ENCODE measurements at places on chromosomes 3 and 15.

- no peak for DNase-seq
Observed at GRCh38 chr15:89790206-89790605, 14.1 kb downstream of the MESP2 start.

DNA sequence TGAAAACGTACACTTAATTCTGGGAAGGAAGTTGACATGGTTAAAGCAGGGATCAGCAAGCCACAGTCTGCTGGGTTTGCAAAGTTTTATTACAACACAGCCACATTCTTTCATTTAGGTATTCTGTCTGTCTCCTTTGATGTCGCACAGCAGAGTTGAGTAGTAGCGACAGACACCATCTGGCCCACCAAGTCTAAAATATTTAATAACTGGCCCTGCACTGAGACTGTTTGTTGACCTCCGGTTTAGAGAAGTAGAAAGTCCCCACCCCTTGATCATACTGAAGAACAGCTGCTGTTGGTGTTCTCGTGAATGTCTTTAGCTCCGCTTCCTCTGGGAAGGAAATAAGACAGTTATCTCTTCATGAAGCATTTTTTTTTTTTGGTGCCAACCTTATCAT lies 66.2 kb downstream of the MCTP2 start:
- DNase-seq: peak; percentile 93

GRCh38 chr15:88803241-88803919 lies at the start of gene ACAN:
Gene ACAN, plus strand, starts transcription at chr15:88803436. Its CDS starts 32,771 bp downstream, at chr15:88836207.
- DNase-seq: no peak

GRCh38 chr3:107239703-107240102 lies 137.5 kb upstream of the CCDC54 start:
- no peak for DNase-seq

DNA sequence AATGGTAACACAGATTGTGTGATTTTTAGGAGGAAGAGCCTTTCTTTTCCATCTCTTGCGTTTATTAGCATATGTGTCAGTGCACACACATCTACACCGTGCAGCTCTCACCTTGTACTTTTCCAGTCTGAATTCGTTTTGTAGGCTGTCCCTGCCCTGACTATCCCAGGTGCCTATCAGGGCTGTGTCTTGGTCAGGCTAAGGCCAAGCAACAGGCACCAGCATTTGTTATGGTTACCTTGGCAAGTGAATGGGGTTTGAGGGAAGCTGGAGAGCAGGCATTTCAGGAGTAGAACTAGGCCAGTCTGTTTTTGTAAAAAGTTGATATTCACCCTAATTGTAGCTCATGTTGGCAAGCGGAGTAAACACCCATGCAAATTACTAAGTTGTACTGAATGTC lies 489.5 kb upstream of the TPRG1 start:
- no peak for DNase-seq

GRCh38 chr3:3907023-3907422 lies 107.8 kb downstream of the LRRN1 start:
- peak; percentile 10 for DNase-seq

- DNase-seq: no peak
Observed at GRCh38 chr3:60316121-60316797, 935.0 kb downstream of the FHIT start.

DNA sequence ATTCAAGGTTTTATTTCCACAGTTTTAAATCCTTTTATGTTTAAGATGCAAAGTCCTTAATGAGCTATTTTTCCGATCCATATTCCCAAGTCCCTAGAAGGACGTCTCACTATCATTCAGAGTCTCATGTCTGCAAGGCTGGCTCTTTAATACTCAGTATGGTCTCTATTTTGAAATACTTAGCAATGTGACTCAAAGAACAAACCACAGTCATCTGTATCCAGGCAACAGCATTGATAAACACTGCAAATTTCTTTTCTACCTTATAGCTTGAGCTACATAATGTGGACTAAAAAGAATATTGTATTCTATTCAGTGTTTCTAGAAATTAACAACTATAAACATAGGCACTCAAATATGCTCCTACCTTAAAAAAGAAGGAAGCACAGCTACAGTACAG lies 588.3 kb upstream of the NAALADL2 start:
- no peak for DNase-seq

GRCh38 chr3:64575211-64575844 lies 112.5 kb downstream of the ADAMTS9 start:
- DNase-seq: peak; percentile 33

DNA sequence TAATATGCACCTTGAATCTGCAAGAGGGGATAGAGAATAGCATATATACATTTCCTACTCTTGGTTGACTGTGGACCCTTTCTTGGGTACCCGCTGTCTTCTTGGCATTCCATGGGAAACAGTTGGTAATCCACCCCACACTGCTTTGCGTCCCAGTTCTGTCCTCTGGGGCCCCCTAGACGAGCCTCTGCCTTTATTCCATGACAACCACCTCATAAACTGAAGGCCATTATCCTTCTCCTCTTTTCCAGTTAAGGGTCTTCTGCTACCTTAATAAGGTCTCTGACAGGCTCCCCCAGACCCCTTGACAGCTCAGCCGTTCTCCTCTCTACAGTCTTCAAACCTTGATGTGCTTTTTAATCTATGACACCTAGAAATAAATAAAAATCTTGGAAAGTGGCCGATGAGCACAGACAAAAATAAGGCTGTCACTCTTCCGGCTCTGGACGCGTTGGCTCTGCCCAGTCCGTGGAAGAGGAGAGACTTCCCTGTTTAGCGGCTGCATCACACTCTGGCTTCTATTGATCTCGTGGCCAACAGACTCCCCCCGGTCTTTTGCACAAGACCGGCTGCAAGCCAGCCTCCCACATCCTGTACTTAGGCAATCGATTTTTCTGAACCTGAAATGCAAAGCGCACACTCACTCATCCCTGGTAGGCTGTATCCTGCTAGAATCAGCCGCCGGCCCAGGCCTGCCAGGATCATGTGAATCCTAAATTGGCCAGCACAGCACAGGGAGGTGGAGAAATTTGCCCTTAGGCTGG lies 251.0 kb upstream of the TLE3 start:
- DNase-seq: peak; percentile 76

DNA sequence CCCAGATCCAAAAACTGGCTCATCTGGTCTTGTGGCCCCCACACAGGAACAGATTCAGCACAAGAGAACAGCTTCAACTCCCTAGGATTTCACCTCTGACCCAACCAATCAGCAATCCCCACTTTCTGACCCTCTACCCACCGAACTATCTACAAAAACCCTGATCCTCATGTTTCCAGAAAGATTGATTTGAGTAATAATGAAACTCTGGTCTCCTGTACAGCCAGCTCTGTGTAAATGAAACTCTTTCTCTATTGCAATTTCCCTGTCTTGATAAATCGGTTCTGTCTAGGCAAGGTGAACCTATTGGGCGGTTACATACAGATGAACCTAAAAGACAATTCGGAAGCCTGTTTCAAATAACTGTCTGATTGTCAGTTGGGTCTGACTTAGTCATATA lies 847.6 kb upstream of the ALCAM start:
- no peak for DNase-seq

- DNase-seq: no peak
Observed at GRCh38 chr3:116809208-116809607, 99.6 kb downstream of the TUSC7 start.

DNA sequence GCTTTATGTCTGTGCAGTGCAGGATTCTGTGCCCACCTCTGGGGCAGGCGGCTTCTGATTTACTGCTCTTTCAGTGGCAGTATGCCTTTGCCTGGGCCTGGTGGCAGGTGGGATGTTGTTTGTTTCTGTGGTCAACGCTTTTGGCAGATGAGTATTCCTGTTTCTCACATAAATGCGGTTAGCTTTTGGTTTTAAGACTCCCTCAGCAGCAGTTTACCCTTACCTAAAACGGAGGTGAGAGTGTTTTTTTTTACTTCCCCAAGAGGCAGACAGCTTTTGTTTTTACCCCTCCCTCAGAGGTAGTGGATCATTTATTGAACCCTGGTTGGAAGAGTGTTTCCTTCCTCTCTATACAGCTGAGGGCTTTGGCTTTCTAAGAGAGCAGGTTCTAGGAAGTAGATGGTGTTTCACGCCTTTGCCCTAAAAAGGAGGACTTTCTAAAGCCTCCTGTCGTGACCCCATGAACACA lies 134.1 kb upstream of the PLSCR5 start:
- DNase-seq: no peak

DNA sequence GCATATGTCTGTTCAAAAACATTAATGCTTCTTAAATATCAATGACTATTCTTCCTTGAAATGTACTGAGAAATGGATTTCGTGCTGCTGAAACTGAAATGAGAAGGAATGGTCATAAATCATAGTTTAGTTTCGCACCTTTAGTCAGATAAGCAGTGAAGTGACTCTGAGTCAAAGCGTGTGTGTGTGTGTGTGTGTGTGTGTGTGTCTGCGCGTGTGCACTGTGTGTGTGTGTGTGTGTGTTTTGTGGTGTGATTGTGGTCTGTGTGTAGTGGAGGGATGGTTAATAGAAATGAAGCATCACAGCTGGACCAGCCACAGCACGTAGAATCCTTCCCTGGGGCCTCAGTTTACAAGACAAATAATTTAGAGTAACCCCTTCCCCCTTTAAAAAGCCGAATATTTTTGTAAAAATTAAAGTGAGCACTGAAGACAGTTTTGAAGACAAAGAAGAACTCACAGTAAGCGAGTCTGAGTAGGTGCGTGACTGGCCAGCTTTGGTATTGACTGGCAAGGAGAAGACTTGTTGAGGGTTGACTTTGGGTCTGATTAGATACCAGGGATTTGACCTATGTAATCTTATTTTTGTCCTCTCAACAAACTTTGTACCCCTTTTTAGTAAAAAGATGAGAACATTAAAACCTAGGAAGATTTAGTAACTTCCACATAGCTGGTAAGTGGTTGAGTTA lies 202.0 kb upstream of the IL12A start:
- DNase-seq: no peak

DNA sequence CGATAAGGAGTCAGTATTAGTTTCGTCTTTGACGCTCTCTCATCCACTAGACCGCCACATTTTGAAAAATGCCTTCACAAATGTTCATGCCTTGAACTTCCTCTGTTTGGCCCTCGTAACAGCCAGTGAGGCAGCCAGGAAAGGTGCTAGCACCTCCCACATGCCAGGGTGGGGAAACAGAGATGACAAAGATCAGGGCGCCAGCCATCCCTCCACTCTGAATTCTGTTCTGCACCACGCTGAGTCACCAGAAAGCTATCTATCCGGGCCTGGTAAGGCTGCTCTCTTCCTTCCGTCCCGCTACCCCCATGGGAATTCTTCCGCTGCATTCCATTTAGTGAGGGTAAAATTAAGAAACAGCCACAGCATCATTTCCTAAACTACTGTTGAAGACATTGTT lies 31.3 kb upstream of the BCL2L10 start:
- DNase-seq: no peak

GRCh38 chr3:41608347-41608746 lies 353.6 kb downstream of the ULK4 start:
- no peak for DNase-seq

DNA sequence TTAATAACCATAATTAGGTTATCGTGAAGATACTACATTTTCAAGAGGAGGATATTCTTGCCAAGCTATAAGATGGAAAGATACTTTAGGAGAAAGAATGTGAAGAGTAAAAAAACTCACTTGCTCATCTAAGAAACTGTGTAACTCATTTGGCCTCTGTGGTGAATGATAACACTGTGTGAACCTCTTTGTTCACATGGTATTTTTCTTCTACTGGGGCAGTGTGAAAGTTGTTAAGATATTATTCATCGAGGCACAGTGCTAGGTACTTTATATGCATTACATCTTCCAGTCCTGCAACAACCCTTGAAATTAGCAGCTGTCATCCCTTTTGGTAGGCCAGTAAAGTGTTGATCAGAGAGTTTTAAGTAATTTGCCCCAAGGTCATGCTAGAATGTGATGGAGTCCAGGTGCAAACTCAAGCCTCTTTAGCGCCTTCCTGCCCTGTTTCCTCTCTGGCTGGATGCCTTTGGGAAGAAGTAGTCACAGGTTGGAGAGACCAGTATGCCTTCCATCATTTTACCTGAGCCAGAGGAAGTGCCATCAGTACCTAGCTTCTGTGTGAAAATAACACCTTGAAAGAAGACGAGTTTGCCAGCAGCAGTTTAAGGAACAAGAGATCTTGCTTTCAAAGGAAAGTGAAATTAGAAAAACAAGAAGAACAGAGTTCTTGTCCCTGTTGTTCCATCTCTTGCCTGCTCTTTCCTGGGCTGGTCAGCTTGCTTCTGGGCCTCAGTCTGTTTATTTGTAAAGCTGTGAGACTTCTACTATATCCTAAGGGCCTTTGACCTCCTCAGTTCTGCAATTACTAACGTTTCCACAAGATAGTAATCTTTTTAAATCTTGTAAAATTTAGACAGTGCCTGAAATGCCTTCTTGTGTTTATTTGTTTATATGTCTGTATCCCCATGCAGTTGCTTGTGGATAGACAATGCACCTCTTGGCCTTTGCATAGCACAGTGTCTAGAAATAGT lies 179.3 kb downstream of the FNDC3B start:
- no peak for DNase-seq

GRCh38 chr3:39501968-39502837 lies 34.7 kb downstream of the MOBP start:
- DNase-seq: peak; percentile 24

- DNase-seq: no peak
Observed at GRCh38 chr15:27668471-27669220, 430.5 kb downstream of the OCA2 start.

DNA sequence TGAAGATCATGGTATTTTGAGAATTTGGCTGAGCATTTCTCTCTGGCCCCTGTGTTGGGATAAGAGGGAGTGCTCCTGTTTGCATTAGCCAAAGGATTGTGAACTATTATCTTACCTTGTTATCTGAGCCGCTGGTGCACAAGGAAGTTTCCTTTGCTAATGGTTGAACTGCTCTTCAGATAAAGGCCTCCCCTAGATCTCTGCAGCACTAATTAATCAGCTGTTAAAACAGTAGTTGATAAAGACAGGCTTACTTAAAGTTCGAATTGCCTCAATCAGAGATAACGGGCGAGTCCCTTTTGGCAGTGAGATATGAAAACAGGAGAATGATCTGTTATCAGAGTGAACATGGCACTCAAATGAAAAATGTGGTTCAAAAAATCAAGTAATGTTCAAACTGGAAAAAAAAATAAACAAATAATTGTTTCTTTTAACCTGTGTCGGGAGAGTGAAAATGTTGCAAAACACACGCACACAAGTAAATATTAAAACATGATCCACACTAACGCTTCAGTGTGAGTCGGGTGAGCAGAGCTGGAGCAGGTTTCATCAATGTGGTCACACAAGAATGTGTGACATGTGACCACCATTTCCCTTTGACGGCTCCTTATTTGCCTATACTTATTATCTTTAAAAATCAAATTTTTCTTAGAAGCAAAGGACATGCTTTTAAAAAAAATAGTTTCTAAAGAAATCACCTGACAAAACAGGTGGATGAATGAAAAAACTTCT lies 469.1 kb downstream of the SOX2 start:
- DNase-seq: no peak

DNA sequence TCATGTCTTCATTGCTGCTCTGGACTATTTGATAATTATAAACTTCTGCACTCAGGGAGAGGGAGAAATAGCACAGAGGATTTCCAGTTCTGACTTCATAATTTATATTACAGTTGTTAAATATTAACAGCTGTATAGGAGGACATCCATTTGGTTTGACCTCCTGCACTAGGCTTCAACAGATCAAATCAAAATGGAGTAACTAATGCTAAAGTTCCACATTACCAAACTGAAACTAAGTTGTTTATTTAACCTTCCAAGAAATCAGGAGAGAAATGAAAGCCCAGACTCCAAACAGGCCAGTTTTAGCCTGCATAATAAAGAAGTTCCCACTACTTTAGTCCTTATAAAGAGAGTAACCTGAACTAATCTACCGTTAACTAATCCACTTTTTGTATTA lies 4.6 kb downstream of the PLSCR2 start:
- no peak for DNase-seq

Measured in hematopoietic multipotent progenitor cell treated with erythropoietin and hydrocortisone succinate and interleukin-3 and kit ligand, for 4 days (in vitro differentiated cells).